ENCODE measurements at places on chromosomes 6 and 20.

DNA sequence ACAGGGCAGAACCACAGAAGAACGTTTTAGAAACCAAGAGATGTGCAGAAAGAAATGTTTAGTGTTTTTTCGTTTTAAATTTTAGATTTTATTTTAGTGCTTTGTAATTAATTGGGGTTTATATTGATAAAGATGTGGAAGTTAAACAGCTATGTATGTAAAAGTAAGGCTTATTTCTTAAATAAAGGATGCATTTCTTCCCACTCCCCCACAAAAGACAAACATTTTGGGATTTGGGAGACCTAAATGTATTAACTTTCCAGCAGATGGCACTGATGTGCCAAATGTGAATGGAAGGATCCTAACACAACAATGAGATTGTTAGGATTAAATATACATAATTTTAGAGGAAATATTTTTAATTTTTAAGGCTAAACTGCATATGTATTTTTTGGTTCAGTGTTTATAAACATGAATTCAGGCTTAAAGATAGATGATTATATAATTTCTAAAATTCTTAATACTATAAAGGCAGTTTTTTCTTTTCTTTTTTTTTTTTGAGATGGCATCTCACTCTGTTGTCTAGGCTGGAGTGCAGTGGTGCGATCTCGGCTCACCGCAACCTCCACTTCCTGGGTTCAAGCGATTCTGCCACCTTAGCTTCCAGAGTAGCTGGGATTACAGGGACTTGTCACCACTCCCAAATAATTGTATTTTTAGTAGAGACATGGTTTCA lies 12.0 kb downstream of the PFDN4 start:
- no peak for DNase-seq

- no peak for DNase-seq
Measured at GRCh38 chr20:57985278-57985677, 243.2 kb downstream of the ANKRD60 start.

DNA sequence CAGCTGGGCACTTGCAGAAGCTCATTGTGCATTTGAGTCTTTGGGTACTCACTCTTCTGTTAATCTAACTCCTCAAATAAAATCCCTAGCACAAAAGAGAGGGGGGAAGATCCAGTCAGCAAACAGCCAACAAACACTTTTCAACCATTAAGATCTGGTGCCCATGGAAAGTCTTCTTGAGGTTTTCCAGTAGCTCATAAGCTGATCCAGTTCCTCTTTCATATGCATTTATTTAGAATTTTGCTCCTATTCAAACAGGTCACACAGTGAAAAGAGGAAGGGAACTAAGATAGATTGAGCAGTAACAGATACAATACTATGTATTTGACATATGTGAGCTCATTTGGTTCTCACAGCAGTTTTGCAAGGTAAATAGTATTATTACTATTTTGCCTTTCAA lies 38.6 kb downstream of the HLA-DPB1 start:
- DNase-seq, result no peak

- no peak for DNase-seq
Measured at GRCh38 chr6:129050086-129050485, 167.1 kb downstream of the LAMA2 start.

GRCh38 chr6:52155791-52156576 lies 30.2 kb upstream of the IL17A start:
- DNase-seq, result no peak

All from central memory CD4-positive, alpha-beta T cell (primary cell).